Esophagus muscularis mucosa (tissue), 4 donors: ENCODE measurements at places on chromosomes 3 and 15. TPM values are rescaled to one million over a fixed set of nuclear protein-coding genes. Genes with fewer than 3 reads are reported as not detected.

DNA sequence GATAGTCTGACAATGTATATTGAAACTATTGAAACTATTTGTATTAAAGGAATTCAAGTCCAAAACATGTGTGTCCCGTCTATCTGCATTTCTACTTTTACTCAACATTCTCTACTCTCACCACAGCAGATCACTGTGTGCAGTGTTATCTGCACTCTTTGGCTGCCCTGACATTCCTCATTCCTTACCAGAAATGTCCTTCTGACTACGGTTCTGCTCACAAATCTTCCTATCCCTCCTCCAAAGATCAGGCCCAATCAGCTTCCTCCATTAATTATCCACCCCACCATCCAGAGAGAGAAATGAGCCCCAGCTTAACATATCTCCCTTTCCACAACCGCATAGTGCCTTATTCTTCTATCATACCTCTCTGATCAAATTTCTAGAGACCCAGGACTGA, 94.7 kb downstream of the TBL1XR1 start:
- DNase-seq = no peak

- DNase-seq = no peak
Measured at GRCh38 chr3:31839144-31839917, 141.7 kb downstream of the OSBPL10 start.

DNA sequence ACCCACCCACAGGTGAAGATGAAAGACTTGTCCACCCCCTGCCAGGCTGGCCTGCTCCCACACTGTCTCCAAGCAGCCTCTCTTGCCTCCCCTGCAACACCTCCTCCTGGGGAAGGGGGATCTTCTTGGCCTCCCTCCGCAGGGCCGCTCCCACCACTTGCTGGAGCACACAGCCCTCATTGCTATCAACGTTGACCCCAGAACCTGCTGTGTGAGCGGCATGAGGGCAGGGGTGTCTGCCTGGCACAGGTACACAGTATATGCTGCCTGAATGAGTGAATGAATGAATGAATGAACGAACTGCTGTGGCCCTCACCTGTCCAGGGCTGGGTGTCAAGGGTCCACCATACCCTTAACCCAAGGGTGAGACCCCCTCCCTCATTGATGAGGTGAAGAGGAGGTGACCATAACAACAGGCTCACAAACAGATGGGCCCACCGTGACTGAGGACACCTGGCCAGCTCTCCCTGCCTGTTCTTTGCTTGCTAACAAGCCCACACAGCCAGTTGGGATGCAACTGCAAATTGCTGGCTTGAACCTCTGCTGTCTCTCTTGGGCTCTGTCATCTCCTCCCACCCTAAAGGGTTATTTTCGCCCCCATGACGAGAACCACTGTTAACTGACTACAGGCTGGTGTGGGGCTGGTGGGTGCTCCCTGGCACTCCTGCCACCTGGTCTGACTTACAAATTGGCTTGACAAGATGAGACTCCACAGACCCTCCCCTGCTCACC, 22.5 kb downstream of the SLC41A3 start:
- peak; percentile 81 for DNase-seq

DNA sequence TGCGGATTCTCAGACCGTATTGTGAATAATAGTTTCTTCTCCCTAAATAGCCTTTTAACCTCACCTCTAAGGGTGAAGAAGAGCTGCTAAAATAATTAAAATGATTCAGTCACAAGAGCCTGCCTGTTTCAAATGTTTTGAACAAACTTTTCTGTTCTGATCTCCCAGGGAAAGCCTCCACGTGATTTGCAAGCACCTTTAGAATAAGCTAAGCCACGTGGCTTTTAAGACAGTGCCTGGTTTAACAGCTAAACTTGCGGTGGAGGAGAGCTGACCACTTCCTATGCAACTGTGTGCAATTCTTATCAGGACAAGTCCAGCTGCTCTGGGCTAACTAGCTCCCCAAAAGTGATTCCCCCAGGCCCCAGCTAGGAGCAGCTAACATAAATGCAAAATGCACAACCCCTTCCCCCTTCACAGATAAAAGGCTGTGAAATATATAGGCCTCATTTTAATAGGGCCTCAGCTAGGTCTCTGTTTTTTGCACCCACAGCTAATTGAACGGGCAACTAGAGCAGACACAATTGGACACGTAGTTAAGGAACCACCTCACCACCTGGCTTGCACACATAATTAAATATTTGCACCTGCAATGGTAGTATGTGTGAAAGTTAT, 401.2 kb upstream of the NR2F2 start:
- DNase-seq = no peak

GRCh38 chr3:156509189-156510174, 45.4 kb downstream of the SSR3 start:
- no peak for DNase-seq

DNA sequence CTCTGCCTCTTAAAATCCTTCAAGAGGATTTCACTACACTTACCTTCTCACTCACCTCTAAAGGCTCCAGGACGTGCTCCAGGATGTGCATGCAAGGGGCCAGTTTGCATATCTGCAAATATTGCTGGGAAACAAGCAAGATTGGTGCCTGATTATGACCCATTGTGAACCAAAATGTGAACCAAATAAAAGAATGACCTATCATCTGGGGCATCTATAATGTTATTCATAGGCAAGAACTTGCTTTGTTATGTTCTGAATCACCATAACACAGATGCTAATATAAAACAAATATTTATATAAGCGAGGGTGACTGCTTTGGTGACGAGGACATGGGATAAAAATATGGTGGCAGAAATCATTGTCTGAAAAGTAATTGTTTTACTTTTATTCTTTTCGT, 5.5 kb downstream of the IL12A start:
- no peak for DNase-seq

DNA sequence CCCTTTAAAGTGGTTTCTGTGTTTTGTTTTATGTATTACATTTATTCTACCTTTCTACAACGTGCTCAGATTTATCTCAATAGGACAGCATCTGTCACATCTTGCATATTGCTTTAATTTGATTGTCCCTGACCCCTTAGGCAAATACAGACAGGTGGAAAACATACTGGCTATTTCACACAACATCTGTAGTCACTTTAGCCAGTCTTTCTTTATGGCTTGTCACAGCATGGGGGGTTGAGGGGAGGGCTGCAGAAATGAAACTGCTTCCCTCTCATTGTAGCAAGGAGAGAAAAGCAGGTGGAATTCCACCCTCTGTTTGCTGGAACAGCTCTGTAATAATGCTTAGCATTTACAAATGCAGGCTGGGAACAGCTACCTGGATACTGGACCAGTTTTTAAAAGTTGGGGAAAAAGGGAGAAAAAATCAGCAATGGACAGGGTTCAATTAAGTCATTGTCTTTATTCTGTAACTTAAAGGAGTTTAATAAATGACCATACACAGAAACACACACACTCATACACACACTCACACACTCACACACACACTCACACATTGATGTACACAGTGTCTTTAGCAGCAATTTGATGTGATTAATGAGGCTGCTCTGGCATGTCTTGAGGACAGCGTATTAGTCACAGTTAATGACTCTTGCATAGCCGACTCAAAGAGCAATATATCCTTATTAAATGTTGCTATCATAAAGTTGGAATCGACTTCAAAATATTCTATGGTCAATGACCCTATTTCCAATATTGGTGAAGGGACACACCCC, 283.7 kb upstream of the GBE1 start:
- no peak for DNase-seq

DNA sequence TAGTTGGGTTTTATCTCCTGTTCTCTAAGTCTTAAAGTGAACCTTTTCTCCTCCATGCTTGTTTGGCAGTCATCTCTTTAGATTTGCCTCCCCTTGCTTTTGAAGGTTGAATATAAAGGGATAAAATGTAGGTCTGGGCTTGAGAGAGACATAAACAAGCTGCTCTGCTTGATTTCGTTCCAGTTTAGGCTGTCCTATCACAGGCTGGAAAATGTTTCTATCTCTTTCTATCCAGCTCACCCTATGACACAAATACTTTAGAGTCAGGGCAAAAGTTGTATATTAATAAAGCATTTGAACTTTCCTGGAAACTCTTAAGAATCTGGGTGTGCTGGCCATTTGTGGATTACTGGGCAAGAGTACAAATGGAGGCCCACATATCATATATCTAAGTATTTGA, 29.5 kb upstream of the ZBBX start:
- no peak for DNase-seq

- no peak for DNase-seq
Measured at GRCh38 chr15:52100807-52101442, 11.7 kb downstream of the BCL2L10 start.

- DNase-seq = no peak
Measured at GRCh38 chr15:89775815-89776214, 317 bp upstream of the MESP2 start.

DNA sequence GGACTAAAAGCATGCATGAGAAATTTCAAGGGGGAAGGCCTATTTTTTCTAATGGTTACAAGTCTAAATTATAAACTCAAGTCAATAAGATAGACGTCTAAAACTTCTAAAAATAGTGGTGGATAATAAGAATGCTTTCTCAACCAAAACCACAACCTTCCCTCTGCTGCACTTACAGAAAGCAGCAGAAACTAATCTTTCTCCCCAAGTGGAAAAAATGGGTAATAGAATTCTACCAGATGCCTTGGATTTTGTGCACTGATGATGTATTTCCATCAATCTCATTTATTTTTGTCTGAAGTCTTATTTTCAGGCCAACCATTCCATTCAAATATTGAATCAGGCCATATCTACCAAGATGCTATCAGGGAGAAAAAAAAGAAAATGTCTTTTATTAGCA, 344.7 kb downstream of the NEK10 start:
- no peak for DNase-seq

- DNase-seq = no peak
Measured at GRCh38 chr3:42349765-42350594, 60.4 kb downstream of the LYZL4 start.

- peak; percentile 4 for DNase-seq
Measured at GRCh38 chr3:194671511-194671899, 486 bp downstream of the LSG1 start.

DNA sequence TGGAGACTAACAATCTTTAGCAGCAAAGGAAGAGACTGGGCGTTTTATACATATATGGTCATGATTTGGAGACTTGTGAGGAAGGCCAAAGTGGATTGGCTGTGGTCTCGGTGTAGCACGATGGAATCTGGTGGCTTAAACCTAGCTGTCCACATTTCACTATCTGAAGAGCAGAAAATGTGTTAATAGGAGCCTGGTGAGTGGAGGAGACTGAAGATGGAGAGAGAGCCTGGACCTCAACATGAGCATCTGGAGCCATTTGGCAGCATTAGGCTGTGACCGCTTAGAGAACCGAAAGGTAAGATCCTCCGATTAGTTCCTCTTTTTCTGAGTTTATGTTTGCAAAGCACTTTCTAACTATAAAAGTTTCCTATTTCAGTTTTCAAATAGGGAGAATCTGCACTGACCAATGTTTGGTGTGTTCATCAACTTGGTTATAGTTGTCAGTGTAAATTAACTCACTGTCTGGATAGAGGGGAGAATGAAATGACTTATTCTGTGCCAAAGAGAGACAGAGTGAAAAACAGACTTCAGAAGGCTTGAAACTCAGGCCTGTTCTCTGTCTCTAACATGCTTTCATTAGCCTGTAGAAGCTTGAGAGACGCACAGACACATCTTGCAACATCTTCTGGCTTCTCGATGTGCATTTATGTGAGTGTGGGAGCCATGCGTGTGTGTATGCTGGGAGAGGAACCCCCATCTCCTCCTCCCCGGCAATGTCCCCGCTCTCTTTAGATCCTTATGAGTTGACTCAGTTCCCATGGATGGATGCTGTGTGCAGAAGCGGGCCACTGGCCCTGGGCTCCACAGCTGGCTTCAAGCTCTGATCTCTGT, 244.7 kb upstream of the TBL1XR1 start:
- DNase-seq = no peak

- DNase-seq = no peak
Measured at GRCh38 chr15:39172380-39173281, 408.2 kb upstream of the THBS1 start.

- DNase-seq = no peak
Measured at GRCh38 chr15:44573386-44573785, 36.4 kb downstream of the EIF3J start.

- DNase-seq = no peak
Measured at GRCh38 chr3:129687586-129688125, 81.2 kb upstream of the PLXND1 start.

DNA sequence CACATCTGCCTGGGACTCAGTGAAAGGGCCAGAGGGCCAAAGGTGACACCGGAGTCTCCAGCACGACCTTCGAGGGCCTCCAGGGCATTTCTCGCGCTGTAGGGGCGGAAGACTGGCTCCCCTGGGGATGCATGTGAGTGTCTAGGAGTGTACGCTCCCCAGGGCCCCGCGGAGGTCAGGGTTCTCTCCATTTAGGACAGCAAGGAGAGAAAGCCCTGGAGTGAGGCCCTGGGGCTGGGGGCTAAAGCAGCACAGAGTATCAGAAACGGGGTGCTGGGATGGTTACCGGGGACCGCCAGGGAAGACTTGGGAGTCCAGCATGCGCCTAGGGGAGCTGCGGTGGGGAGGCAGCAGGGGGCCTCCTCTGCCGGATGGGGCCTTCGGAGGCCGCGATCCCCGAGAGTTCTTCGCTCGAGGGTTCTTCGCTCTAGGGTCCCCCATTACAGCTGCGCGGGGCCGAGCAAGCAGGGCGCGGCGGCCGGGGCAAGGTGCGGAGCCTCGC, 595 bp upstream of the APBA2 start:
- DNase-seq = no peak

DNA sequence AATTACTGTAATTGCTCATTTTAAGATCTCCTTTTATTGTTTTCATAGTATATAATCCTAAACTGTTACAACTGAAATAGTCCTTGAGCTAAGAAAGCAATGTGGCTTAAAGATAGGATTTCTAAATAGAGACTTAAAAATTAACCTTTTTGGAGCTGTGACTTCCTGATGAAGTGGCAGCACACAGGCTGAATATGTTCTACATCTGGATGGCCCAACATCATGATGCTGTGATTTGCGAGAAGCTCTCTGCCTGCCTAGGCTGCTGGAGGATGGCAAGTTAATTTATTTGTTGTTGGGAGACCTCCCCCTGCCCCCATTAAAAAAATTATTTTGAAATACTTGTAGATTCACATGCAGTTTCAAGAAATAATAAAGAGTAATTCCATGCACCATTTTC, 134.5 kb downstream of the IGF1R start:
- no peak for DNase-seq

OR5K2 gene
- not detected for total RNA-seq

DCBLD2 gene
- total RNA-seq = 45.3 TPM

PIGZ gene
- total RNA-seq = 15.8 TPM

RTP4 gene
- total RNA-seq = 1.3 TPM

KLHL40 gene
- 0.17 TPM for total RNA-seq

SNTN gene
- total RNA-seq = not detected

PTPRG gene
- total RNA-seq = 56.1 TPM

WDR72 gene
- not detected for total RNA-seq

ZMAT3 gene
- total RNA-seq = 15.2 TPM

UBA7 gene
- 29.6 TPM for total RNA-seq

MYEF2 gene
- total RNA-seq = 20.0 TPM
